ENCODE measurements at places on chromosomes 12 and 14.

DNA sequence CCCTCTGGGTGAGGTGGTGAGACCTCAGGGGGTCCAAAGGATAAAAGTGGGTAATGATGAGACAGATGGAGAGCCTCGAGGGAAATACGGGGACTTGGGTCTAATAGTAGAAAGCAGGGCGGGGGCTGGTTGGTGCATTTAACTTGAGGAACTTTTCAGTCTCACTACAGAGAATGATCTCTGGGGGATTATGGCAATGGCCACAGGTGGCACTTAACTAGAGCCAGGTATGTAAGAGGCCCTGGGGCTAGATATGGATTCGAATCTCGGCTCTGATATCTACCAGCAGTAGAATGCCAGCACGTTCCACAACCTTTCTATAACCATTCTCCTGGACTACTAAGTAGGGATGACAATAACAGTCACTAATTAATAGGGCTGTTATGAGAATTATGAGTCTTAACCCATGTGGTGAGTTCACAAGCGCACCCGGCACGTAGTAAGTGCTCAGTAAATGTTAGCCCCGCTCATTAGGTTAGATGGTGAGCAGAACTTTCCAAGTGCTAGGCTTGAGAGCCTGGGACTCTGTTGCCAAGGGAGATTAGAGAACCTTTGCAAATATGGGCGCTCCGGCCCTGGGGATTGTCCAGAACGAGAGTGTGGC, 888 bp upstream of the PLXNC1 start:
- DNase-seq = no peak

DNA sequence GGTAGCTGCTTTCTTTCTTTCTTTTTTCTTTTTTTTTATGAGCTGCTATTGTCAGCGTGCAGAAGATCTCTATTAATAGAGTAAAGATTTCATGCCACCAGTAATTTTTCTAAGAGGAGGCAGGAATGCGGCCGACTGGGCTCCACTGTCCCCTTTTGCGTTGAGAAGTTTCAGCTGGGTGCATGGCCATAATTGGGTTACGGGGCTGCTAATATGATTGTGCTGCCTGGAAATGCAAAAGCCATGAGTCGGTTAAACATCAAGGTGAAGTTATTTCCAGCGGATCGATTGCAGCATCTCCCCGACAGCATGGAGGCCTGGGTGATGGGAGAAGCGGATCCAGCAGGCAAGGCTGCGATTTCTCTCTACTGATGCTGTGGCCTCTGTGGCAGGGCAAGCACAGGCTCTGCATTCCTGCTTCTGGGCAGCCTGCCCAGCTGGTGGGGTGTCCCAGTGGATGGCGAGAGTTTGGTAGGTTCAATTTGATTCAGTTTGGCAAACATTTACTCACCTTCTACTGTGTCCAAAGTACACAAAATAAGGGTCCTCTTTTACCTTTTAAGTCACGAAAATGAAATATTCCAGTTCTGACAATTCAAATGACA, 54.4 kb upstream of the PRMT8 start:
- DNase-seq = no peak

- DNase-seq = peak; percentile 15
These were observed 78.4 kb downstream of the NRXN3 start for GRCh38 chr14:78248501-78249090.

- DNase-seq = no peak
These were observed 13.1 kb upstream of the SMCO3 start for GRCh38 chr12:14827043-14827442.

- no peak for DNase-seq
These were observed 120.8 kb downstream of the PPHLN1 start for GRCh38 chr12:42446761-42447160.

DNA sequence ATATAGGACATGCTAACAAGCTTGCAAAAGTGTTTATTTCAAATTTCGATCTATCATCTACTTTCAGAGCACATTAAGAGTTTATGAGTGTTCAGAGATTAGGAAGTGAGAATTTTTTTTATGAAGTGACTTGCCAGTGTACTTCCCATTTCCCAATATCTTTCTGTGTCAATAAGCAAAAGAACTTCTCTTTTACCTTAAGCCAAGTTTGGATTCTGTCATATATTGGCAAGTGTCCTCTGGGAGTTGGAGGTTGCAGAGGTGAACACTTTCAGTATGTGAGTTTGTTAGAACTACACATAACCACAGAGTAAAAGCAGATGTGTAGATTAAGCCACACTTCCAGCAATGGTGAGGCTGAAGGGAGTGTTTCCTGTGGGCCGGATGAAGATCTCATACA, 16.6 kb upstream of the KLRF1 start:
- no peak for DNase-seq

GRCh38 chr14:90409209-90409730, 12.4 kb downstream of the CALM1 start:
- peak; percentile 60 for DNase-seq

DNA sequence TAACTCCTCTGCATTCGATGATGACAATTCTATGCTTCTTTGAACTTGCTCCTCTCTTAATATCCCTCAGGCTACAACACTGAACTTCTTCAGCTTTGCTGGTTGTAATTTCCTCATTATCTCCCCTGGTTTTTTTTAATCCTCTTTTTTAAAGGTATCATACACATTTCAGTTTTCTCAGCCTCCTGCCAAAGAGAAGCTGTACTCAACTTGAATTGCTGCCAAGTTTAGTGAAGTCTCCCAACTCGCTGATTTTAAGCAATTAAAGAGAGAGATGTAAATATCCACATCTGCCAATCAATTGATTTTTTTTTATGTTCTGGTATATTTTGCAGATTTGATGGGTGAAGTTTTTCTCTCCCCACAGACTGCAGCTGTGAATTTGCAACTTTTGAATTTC, 817.8 kb downstream of the GALC start:
- no peak for DNase-seq

DNA sequence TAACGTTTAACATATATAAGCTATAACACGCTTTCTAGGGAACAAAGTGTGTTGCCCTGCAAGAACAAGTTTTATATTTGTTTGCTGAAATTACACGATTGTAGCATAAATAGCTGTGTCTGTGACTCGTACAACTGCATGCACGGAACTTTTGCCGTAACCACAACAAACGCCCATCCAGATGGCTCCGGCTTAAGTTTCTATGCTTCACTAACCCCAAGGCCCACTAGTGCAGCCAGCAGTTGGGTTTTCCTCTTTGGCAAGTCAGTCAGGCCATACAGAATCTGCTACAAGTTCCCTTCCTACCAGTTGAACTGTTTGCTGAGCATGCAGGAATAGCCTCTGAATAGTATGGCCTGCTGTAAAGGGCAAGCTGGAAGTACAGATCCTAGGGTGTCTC, 12.1 kb downstream of the CSRP2 start:
- DNase-seq = peak; percentile 74

DNA sequence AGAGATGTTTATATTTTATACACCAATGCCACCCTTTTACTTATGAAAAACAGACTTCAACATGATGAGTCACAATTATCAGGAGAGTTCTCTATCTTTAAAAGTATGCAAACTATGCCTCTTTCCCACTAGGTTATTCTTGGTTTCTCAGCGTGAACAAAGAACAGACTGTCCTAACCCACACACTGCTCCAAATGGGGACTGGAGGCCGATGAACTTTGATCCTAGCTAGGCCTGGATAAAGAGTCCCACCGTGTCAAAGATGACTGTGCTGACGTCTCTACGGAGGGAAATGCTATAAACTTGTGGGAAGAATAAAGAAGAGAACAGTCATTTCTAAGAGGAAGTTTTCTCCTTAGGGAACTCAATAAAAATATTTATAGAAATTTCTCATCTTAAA, 160.1 kb downstream of the EPS8 start:
- no peak for DNase-seq

DNA sequence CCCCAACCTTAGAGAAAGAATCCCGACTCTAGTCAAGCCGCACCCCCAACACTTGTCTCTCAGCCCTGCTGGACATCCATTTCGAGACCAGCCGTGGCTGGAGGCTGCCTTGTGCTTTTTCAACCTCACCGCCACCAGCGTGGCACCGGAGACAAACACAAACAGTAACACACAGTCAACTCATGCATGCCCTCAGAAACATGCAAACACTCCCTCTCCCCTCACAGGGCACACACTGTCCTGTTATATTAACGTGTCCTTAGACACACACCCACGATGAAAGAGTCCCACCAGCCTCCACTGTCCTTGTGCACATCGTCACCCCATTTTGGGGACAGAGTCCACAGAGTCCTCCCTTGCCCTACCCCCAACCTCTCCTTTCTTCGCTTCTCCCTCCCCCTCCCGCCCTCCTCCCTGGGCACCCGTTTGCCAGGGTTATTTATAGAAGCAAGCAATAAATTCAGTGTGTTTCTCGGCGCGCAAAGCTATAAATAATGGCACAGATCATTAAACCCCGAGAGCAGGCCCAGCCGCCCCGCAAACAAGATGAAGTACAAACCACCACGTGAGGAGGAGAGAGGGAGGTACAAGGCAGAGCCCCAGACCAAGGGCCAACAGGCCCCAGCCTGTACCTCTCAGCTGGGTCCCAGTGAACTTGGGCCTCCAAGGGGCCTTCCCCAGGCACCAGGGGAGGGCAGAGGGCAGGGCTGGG, 27.9 kb downstream of the SMUG1 start:
- DNase-seq = no peak

- no peak for DNase-seq
These were observed 16.1 kb upstream of the GRIP1 start for GRCh38 chr12:66694666-66695613.

DNA sequence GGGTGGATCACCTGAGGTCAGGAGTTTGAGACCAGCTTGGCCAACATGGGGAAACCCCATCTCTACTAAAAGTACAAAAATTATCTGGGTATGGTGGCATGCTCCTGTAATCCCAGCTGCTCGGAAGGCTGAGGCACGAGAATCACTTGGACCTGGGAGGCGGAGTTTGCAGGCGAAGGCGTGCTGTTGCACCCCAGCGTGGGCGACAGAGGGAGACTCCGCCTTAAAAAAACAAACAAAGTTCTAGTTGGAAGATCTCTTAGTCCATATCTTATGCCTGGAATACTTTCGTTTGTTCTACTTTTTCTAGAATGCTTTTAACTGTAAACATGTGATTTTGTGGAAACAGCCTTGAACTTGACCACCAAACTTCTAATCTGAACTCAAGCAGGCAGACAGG, 38.7 kb downstream of the PPHLN1 start:
- no peak for DNase-seq

- no peak for DNase-seq
These were observed 382.4 kb downstream of the VRK1 start for GRCh38 chr14:97179573-97179972.

DNA sequence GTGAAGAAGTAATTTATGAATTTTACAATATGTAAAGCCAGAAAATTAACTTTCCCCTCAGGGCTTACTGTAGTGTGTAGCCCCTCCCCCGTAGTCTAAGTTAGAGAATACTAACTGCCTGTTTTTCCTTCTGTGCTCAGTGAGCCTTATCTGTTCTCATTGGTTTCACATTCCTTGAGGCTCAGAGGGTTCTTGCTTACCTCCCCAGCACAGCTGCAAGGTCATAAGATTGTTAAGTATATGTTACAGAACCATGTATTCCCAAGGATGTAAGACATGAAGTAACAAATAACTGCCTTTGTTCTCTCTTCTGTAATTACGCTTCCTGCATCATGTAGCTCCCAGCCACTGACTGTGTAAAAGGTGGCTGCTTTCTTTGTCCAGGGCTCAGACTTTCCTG, 1351.1 kb downstream of the TMEM121 start:
- DNase-seq = no peak

GRCh38 chr12:112615196-112615595, 176.4 kb upstream of the RPH3A start:
- no peak for DNase-seq

DNA sequence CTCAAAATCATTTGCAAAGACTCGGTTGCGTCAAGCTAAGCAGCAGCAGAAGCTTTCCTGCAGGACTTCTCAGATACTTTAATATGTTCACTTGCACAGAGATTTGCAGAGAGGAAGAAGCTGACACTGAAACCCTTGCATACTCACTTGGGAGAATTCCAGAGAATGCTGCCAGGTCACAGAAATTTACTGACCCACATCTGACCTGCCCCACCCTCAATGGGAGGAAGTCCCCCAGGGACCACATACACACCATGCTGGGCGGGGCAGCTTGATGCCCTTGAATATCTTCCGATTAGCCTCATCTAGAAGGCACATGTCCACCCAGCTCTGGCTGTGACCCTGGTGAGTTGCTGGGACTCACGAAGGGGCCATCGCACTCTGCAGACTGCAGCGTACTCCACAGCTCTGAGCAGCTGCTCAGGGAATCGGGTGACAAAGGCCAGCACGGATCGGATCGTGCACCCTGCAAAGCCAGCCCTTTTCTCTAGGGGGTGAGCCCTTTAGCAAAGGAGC, 83.2 kb downstream of the ITPK1 start:
- DNase-seq = peak; percentile 48

GRCh38 chr12:111529424-111530368, 69.4 kb downstream of the ATXN2 start:
- peak; percentile 19 for DNase-seq

- DNase-seq = no peak
These were observed 336.9 kb downstream of the BMP4 start for GRCh38 chr14:53619691-53620231.

- DNase-seq = no peak
These were observed 202.8 kb upstream of the PELI2 start for GRCh38 chr14:55915456-55915855.
